ENCODE measurements at places on chromosomes 11 and 22.

DNA sequence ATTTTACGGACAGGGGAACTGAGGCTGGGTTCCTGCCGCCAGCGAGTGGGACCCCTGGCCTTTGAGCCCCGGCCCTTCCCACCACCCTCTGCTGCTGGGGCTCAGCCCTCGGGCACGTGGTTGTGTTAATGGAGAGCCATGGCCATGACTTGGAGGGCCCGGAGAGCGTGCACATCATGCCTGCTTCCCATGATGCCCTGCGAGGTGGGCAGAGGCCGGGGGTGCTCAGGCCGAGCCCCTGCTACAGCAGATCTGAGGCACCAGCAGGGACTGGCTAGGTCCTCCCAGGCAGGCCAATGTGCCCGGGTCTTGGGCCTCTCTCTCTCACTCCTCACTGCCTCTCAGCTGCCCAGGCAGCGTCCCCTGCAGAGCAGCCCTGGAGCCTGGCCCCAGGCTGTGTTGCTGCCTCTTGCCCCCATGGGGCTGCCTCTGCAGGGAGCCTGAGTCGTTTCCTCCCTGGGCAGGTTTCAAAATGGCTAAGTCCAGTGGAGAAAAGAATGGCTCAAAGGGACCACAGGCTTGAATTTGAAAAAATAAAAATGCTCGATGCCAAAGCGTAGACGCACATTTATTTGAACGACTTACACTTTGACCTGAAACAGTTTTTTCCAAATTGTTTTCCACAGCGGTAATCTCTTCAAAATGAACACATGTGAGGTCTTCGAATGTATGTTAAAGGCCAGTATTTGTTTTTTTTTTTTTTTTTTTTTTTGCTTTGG lies 72.6 kb upstream of the CLDN5 start:
- DNase-seq = no peak

GRCh38 chr22:44931077-44931540 lies 78.7 kb downstream of the PHF21B start:
- no peak for DNase-seq

DNA sequence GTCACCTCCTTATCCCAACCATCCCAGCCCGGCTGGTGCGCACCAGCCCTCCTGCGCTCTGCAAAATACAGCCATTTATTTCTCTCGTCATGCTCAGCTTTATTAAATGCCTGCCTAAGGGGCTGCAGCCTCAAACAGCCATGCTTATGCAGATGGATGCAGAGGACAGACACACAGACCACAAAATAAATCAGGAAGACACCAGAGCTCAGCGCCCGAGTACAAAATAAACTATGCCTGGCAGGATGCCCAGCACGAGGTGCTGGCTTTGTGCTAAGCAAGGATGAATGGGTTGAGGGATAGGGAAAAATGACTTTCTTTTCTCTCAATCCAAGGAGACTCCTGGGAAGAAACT lies 70.5 kb downstream of the RPUSD4 start:
- DNase-seq = peak; percentile 7

- DNase-seq = no peak
Observed at GRCh38 chr11:120501440-120501839, 10.1 kb upstream of the GRIK4 start.

Measured in hematopoietic multipotent progenitor cell treated with erythropoietin and hydrocortisone succinate and interleukin-3 and kit ligand, for 6 days (in vitro differentiated cells).